ENCODE measurements at places on chromosomes 11 and 22.
A peak's percentile ranks its signal among the peaks of the same experiment; 100 is the strongest.

DNA sequence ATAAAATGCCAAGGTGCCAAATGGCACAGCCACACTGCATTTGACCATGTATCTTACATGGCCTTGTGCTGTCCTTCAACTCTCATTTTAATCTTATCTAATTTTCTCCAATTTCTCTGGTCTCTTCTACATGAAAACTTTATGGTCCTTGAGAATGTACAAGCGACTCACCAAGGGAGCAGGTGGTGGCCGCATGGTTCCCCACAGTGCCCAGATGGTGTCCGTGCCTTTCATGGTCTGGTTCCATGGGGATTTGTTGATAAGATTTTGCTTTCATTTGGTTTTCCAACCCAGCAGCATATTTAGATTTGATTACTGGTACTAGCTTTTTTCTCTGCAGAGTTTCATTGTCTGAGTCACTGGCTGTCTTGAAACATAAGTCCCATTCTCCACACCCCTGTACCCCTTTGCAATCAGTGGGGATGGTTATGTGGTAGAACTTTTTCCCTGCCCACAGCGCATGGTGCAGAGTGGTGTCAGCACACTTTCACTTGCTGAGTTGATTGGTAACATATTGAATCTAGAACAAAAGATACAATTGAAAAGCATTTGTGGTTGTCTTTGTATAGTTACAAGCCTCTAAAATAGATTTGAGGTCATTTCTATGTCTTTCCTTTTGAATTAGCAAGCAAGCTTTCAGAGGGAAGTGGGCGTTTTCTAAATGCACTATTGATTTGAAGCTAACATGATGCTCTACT, 24.1 kb downstream of the ZNRF3 start:
- DNase-seq = no peak

DNA sequence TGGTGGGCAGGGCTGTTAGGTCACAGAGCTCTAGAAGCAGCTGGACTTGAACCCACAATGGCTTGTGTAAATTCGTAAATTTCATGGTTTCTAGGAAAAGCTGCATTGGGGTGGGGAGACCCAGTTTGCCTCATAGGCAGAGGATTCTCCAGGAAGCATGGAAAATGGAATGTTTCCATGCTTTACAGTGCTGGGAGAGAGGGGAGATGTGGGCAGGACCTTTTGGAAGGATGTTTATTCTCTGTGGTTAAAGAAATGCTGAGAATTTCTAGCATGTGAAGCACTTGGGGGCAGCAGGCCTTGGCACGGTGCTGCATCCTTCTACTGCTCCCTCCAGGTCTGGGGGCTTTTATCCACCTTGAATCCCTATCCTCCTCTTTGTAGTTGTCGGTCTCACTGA, 46.3 kb downstream of the TRAF6 start:
- DNase-seq = no peak

- DNase-seq = no peak
These were observed 139.8 kb downstream of the GRIK4 start for GRCh38 chr11:120651396-120651795.

DNA sequence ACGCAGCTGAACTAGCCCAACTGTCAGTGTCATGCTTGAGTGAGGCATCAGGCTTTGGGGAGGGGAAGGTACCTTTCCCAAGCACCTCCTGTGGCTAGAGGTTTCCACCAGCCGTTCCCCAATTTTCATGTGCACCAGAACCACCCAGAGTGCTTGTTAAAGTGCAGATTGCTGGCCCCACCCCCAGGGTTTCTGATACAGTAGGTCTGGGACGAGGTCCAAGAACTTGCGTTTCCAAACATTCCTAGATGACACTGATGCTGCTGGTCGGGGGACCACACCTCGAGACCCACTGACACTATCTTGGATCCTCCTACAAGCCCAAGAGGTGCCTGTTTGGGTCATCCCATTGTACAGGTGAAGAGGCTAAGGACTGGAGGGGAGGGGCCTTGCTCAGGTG, 59.8 kb downstream of the PDE2A start:
- no peak for DNase-seq

GRCh38 chr11:12111549-12112520, 1.4 kb downstream of the MICAL2 start:
- DNase-seq = peak; percentile 32

- no peak for DNase-seq
These were observed 8.5 kb upstream of the SH3BP1 start for GRCh38 chr22:37630839-37631435.

DNA sequence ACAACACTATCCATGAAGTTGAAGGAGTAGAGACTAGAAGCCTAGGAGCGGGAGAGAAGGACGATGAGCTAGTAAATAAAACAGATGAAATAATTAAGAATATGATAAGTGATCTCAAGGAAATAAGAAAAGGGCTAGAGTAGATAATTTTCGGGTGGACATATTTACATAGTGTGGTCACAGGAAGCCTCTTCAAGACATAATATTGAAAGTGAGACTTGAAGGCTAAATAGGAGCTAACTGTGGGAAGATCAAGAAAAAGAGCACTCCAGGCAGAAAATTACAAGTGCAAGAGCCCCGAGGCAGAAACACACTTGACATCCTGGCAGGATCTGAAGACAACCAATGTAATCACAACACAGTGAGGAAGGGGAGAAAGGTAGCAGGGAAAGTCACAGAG, 11.9 kb upstream of the PPFIBP2 start:
- DNase-seq = no peak

DNA sequence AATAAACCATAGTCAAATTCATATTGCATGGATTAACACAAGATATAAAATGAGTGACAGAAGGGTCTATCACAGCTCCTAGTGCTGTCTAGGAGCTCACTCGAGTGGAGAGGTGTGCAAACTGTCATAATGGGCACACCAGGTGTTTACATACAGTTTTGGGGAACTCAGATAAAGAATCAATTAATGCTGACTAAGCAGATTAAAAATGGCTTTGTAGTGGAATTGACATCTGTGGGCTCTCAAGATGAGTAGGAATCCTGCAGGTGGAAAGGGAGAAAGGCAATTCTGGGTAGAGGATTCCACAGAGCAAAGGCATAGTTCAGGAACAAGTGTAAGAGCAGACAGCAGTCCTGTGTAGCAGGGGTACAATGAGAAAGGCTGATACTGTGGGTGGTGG, 496.2 kb upstream of the CCDC90B start:
- DNase-seq = no peak

- no peak for DNase-seq
These were observed 90.4 kb downstream of the APIP start for GRCh38 chr11:34825670-34826383.

DNA sequence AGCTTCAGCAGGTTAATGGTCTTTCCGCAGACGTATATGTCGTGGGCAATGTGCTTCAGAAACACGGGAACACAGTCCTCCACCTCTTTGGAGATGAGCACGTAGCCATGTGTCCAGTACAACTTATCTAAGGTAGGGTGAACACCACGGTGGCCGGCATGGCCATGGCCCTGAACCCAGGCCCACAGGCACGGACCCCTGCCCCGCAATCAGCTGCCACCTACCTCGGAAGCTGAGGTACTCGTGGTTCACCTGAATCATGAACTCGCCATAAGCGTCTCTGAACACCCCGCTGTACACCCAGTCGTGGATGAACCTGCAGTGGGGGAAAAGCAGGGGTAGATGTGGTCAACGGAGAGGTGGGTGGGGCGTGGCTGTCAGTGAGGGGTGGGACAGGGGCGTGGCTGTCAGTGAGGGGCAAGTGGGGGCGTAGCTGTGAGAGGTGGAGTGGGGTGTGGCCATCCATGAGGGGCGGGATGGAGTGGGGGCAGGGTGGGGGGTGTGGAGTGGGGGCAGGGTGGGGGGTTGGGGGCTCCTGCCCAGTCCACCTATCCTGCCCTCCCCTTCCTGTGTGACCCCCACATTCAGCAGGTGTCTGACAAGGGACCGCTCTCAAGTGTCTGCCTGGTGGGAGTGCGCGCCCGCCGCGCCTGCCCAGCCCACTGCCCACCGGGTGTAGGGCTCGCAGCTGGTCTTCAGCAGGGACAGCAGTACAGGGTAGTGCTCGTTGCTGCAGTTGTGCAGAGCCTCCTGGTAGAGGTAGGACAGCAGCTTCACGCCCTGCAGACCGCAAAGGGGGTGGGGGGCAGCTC, 18.6 kb downstream of the TUBGCP6 start:
- DNase-seq = no peak
